Muscle of leg (tissue), 16 donors: ENCODE measurements at places on chromosomes 5 and 9.

DNA sequence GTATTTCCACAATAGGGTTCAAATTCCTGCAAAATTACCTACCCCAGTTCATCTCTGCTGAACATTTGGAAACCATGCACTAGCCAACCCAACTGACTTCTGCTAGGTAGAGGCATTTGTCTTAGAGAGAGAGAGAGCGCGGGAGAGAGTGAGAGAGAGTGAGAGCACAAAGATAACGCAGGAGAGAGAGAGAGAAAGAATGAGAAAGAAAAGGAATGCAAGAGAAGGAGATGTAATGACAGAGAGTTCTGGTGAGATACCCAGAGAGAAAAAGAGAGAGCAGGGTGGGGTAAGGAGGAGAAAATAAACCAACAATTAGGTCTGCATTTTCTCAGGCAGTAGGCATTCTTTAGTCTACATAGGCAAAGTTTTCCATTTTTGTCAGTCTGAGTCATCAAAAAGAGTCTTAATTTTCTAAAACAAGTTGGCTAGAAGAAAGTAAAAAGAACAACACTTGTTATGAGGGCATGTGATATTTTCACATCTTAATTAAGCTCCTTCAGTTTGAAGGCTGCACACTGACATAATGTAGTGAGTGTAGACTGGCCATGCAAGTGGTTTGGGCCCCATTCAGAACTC lies 98.2 kb downstream of the MAP1B start:
- DNase-seq: no peak

- DNase-seq: peak; percentile 92
Observed at GRCh38 chr5:116454417-116454927, 120.2 kb downstream of the SEMA6A start.

DNA sequence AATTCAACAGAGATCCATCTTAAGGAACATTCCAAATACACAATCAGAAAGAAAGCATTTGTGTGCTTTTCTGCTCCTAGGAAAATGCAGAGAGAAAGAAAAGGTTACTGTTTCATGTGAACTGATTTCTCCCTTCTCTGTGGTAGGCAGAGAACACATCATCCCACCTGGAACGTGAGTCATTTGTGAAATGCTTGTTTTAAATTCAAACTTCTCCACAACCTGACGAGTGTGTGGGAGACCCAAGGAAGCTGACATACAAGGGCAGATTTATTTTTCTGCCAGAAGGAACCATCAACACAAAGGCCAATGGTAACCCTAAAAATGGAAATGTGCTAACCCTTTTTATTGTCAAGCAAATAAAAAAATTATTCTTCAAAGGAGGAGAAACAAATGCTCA lies 156.4 kb downstream of the EFNA5 start:
- no peak for DNase-seq

- DNase-seq: no peak
Observed at GRCh38 chr5:80763211-80763610, 108.4 kb upstream of the DHFR start.

DNA sequence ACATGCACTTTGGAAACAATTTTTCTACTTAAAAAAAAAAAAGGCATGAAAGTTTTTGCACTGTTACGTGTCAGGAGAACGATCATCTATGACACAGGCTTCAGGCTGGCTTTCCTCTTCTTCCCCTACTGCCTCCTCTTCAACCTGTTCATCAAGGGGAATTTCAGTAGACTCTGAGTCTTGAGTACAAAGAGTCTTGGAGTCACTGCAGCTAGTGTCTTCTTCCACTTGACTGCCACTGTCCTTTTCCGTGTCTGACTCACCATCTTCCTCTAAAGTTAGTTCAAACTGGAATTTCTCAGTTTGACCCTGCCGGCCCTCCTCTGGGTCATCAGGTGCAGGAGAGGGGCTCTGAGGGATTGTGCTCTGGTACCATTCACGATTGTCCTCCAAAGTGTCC lies 391.7 kb downstream of the RAB3C start:
- no peak for DNase-seq
